ENCODE measurements at places on chromosomes 7 and 10.

- no peak for DNase-seq
These were observed 292.0 kb downstream of the FZD1 start for GRCh38 chr7:91556239-91556638.

DNA sequence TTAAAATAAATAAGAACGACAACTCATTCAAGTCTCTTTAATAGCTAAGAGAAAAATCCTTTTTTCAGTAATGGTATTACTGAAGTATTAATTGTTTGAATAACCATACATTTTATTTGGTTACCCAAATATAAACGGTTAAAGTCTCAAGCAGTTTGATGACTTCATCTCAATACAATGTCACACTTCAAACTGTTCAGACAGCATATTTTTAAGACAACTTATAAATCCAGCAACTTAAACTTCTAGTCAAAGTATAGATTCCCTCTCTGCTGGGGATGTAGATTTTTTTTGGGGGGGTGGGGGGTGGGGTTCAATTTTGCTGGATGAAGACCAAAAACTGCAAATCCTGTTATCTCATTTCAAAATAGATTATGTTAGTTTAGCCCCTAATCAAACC lies 42.0 kb downstream of the GNA12 start:
- DNase-seq, result no peak

- no peak for DNase-seq
These were observed 432.9 kb downstream of the DNAJB6 start for GRCh38 chr7:157769526-157770215.

GRCh38 chr7:88205179-88205578 lies 14.7 kb downstream of the SRI start:
- no peak for DNase-seq

GRCh38 chr7:38040831-38041230 lies 120.4 kb downstream of the EPDR1 start:
- no peak for DNase-seq

DNA sequence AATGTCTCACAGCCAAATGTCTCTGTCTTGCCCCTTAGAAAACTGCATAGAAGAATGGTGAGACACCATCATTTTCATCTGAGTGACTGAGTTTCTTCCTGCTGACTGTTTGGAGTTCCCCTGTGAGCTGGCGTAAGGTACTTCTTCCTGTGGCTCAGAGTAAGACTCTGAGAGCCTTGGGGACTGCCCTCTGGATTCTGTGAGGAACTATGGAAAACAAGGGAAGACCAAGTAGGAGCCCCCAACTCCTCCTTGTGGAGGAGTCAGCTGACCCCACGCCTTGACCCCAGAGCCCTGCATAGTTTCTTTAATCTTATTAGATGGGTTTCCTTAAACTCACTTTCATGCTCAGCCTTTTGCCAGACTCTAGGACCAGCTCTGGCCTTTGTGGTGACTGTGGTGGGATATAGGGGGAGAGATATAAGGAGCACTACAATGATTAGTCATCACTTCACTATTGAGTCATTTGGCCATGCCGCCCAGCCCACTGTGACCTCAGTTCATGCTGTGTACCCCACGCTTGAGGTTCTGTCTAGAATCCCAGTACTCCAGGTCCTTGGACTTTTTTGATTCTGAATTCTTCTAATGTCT lies 51.8 kb upstream of the FAM133B start:
- no peak for DNase-seq

- no peak for DNase-seq
These were observed 11.7 kb downstream of the POLL start for GRCh38 chr10:101576211-101576863.

GRCh38 chr7:69816501-69816900 lies 218.2 kb downstream of the AUTS2 start:
- no peak for DNase-seq

GRCh38 chr7:26950889-26951288 lies 86.5 kb upstream of the SKAP2 start:
- DNase-seq, result no peak

- DNase-seq, result no peak
These were observed 39.0 kb downstream of the SMNDC1 start for GRCh38 chr10:110265573-110266193.

GRCh38 chr10:44818701-44819127 lies 92.4 kb upstream of the TMEM72 start:
- DNase-seq, result no peak

GRCh38 chr10:29634105-29634504 lies 666 bp downstream of the SVIL start:
- no peak for DNase-seq

GRCh38 chr10:12077580-12078180 lies 8.9 kb downstream of the DHTKD1 start:
- no peak for DNase-seq

GRCh38 chr7:130867581-130868136 lies 133.7 kb upstream of the KLF14 start:
- no peak for DNase-seq

Measured in stimulated activated CD8-positive, alpha-beta memory T cell treated with anti-CD3 and anti-CD28 coated beads, Interleukin-12 subunit alpha, Interleukin-12 subunit beta, amount 100 ng/mL, for 1 hour (primary cell).